CD4-positive, alpha-beta T cell (primary cell): ENCODE measurements at places on chromosomes 6 and 20. TPM values are rescaled to one million over a fixed set of nuclear protein-coding genes. Genes with fewer than 3 reads are reported as not detected.

CD24 gene
- not detected for total RNA-seq

DNA sequence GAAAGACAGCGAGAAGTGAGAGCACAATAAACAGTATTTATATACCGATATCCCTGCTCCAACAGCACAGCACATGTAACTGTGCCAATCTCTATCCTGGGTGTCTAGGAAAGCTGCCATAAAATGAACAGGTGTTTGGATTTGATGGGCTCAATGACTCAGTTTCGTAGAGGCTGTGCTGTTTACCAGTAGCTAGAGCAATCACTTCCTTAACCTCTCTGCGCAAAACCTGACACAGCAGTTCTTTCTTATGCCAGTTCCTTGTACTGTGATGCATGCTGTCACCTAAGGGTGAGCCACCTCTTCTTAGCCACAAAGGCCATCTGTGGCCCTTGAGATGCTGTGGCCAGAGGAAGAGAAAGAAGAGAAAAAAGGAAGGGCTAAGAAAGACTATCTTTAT is 59.3 kb downstream of the SHPRH start:
- no peaks in the 10 kb centered on the region for H3K4me1 ChIP-seq
- no peak overlapping the region for H3K4me3 ChIP-seq
- no peak overlapping the region for H3K27ac ChIP-seq
- DNase-seq = no peak

- no peak overlapping the region for H3K27ac ChIP-seq
- H3K4me1 ChIP-seq = no peaks in the 10 kb centered on the region
- no peaks in the 10 kb centered on the region for H3K36me3 ChIP-seq
- H3K4me3 ChIP-seq = no peak overlapping the region
- no peaks in the 10 kb centered on the region for H3K27me3 ChIP-seq
These were observed 148.5 kb downstream of the HDGFL1 start for GRCh38 chr6:22717915-22718314.

DNA sequence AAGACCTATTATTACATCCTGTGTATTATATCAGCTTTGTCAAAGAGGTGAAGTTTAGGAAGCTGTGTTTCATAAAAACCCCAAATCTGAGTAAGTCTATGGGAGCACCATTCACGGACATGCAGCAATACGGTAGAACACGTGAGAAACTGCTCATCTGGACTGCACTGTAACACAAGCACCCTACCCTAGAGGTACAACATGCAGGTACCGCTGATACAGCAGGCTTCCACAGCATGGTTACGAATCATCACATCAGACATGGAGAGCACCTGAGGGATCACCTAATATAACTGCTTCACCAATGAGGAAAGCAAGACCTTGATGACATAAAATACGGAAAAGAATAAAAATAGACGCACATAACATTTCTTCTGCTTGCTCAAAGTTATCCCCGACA is 96.7 kb downstream of the GMDS start:
- DNase-seq = no peak
- H3K4me3 ChIP-seq = no peak overlapping the region
- H3K27me3 ChIP-seq = no peaks in the 10 kb centered on the region
- H3K27ac ChIP-seq = no peak overlapping the region

- no peaks in the 10 kb centered on the region for H3K27me3 ChIP-seq
- no peaks in the 10 kb centered on the region for H3K36me3 ChIP-seq
- H3K27ac ChIP-seq = no peak overlapping the region
- H3K4me3 ChIP-seq = no peak overlapping the region
- H3K4me1 ChIP-seq = no peaks in the 10 kb centered on the region
These were observed 121.9 kb upstream of the SULF2 start for GRCh38 chr20:47907031-47907675.
